Neural crest cell (in vitro differentiated cells): ENCODE measurements at places on chromosomes 16 and 17.

- DNase-seq, result no peak
Observed at GRCh38 chr16:27221576-27222248, 18.4 kb downstream of the KDM8 start.

DNA sequence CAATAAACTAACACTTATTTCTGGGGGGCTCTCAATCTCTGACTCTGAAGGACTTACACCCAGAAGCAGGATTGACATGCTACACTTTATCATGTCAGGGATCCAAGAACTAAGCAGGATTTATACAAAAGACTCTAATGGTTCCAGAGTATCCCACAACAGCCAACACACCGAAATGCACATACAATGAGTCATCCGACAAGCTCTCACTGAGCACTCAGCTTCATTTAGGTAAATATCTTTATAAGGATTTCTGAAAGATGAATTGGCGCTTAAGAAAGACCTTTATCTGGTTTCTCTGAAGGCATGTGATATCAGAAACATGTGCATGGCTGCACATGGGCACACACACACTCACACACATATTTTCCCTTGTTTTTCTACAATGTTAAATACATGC is 77.2 kb downstream of the TOX3 start:
- DNase-seq, result no peak

GRCh38 chr17:19470530-19471261 is 59.7 kb downstream of the RNF112 start:
- no peak for DNase-seq

GRCh38 chr16:8798174-8798527 is 512 bp downstream of the PMM2 start:
- no peak for DNase-seq

- no peak for DNase-seq
Observed at GRCh38 chr16:69834807-69835466, 72.8 kb downstream of the WWP2 start.

- no peak for DNase-seq
Observed at GRCh38 chr16:85838381-85838780, 38.9 kb downstream of the COX4I1 start.

DNA sequence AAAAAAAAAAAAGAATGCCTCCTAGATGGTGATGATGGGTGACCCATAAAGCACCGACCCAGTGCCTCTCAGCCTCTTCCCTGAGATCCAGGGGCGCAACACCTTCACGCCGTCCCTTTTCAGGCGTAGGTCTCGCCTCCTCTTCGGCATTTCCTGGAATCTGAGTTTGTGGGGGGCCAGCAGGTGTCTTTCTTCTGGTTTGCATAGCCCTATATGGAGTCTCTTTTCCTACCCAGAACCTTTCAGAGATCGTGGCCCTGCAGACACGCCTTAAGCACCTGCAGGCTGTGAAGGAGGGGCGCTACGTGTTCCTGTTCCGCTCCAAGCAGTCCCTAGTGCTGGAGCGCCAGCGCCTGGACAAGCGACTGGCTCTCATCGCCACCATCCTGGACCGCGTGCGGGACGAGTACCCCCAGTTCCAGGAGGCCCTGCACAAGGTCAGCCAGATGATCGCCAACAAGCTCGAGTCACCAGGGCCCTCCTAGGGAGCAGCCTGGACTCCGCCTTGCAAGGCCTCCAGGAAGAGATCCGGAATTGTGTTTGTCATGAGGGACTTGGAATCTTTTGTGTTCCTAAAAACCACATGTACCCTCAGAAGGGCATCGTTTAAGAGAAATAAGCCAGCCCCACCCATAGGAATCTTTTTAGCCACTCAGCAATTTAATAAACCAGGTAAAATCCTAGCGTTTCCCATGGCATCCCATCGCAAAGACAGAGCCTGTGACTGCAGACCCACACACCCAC is 1.9 kb upstream of the GAA start:
- DNase-seq, result no peak
